ENCODE measurements at places on chromosomes 5 and 9. TPM values are rescaled to one million over a fixed set of nuclear protein-coding genes. Genes with fewer than 3 reads are reported as not detected.

JAKMIP2 gene
- polyA plus RNA-seq, result 0.71 TPM

PCDHGB2 gene
- polyA plus RNA-seq, result not detected

SAPCD2 gene
- polyA plus RNA-seq, result 3.6 TPM

SAXO1 gene
- polyA plus RNA-seq, result 0.01 TPM

PCDHB9 gene
- polyA plus RNA-seq, result not detected

ACTBL2 gene
- polyA plus RNA-seq, result not detected

ACTL7B gene
- not detected for polyA plus RNA-seq

FST gene
- polyA plus RNA-seq, result 1.9 TPM

PAPPA gene
- polyA plus RNA-seq, result under 0.01 TPM

SH3GL2 gene
- 0.60 TPM for polyA plus RNA-seq

PDE8B gene
- 0.23 TPM for polyA plus RNA-seq

GABRA6 gene
- polyA plus RNA-seq, result not detected

CA9 gene
- polyA plus RNA-seq, result 1.7 TPM

C5orf46 gene
- not detected for polyA plus RNA-seq

PTPN3 gene
- 12.6 TPM for polyA plus RNA-seq

RAB3C gene
- not detected for polyA plus RNA-seq

ZBED3 gene
- polyA plus RNA-seq, result 2.1 TPM

ZNF483 gene
- 0.77 TPM for polyA plus RNA-seq

KCNV2 gene
- not detected for polyA plus RNA-seq

ANKRD34B gene
- 0.01 TPM for polyA plus RNA-seq

PCDHB6 gene
- polyA plus RNA-seq, result 0.12 TPM

HNRNPA0 gene
- 19.2 TPM for polyA plus RNA-seq

SLC4A9 gene
- polyA plus RNA-seq, result not detected

LRRC14B gene
- not detected for polyA plus RNA-seq

CSF1R gene
- polyA plus RNA-seq, result 26.1 TPM

CARTPT gene
- 4.4 TPM for polyA plus RNA-seq

SLC34A3 gene
- not detected for polyA plus RNA-seq

IFNK gene
- not detected for polyA plus RNA-seq

ERAP2 gene
- 0.60 TPM for polyA plus RNA-seq

KCNN2 gene
- not detected for polyA plus RNA-seq

PKN3 gene
- 7.2 TPM for polyA plus RNA-seq

MARVELD2 gene
- polyA plus RNA-seq, result 4.2 TPM

ROR2 gene
- polyA plus RNA-seq, result 7.6 TPM

LCNL1 gene
- not detected for polyA plus RNA-seq

KLHL3 gene
- 3.0 TPM for polyA plus RNA-seq
